ENCODE measurements at places on chromosomes 4 and X.
A peak's percentile ranks its signal among the peaks of the same experiment; 100 is the strongest.

- no peak for DNase-seq
Measured at GRCh38 chr4:92514627-92515026, 210.9 kb downstream of the GRID2 start.

- no peak for DNase-seq
Measured at GRCh38 chr4:43275779-43276178, 383.3 kb downstream of the GRXCR1 start.

- no peak for DNase-seq
Measured at GRCh38 chr4:57113870-57114269, 3.7 kb upstream of the IGFBP7 start.

GRCh38 chr4:38822748-38823303 is 18.2 kb upstream of the TLR1 start:
- DNase-seq, result no peak

DNA sequence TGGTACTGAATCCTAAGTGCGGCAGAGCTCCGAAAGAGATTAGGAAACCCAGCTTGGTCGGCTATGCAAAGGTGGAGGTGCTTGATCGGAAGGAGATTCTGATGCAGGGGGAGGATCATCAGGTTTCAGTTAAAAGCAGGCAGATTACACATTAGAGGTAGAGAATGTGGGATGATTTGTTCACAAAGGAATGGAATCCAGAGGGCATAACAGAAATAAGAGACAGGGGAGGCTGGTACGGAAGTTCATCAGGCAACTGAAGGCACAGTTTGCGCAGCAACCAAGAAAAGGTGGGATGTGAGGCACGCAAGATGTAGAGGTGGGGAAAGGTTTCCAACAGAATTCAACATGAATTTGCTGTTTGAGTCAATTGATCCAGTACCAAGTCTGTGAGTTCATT is 424 bp upstream of the ZNF330 start:
- DNase-seq, result no peak

DNA sequence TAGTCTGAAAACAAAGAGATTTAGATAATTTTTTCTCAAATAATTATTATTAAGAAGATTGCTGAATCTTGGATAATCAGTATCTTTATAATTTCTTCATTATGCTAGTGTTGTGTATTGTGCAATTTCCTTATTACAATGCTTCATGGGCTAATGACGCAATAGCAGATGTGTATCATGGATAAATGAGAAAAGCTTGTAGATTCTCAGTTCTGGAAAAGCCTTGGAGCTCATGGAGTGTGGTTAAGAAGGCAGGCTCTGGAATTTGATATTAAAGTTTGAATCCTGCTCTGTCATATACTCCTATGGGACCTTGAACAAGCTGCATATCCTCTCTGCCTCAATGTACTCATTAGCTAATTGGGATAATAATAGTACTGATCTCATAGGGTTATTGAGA is 18.9 kb upstream of the CXCL8 start:
- no peak for DNase-seq

DNA sequence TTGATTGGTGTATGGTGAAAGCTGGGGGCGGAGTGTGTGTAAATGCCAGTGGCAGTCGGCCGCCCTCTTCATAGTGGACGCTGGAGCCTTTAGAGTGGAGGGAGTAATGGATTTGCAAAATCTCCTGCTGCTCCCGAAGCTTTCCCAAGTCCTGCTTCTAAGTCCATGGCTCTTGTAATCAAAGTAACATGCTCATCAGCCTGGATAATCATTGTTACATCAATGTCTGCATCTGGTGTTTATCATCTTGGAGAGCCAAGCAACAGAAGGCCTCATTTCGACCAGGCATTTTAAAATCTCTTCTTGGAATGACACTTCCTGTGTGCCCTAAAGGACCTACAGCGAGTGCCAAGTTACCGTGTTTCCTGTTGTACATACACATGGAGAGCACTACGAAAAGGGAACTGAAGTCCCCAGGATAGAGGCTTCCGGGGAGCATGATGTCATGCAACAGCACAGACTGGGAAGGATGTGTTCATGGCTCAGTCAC is 32.2 kb downstream of the UNC5C start:
- no peak for DNase-seq

DNA sequence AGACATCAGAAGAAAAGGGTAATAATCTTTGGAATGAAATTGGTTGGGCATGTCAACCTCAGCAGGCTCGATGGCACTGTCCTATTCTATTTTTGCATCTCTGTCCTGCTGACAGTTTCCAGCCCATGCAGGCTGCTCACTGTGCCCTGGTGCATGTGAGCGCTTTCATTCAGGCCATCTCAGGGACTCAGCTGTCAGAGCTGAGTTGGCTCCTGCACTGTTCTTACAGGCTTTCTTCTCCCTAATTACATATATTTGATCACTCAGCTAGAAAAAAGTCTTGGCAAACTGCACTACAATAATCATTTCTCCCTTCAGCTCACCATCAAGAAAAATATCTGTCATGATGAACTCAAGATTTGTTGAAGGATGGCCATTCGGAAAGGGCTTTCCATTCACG is 84.7 kb downstream of the RASL11B start:
- DNase-seq, result no peak

- no peak for DNase-seq
Measured at GRCh38 chrX:56130031-56130430, 102.1 kb upstream of the KLF8 start.

GRCh38 chr4:85747882-85748491 is 273.0 kb downstream of the ARHGAP24 start:
- DNase-seq, result no peak

- DNase-seq, result peak; percentile 5
Measured at GRCh38 chrX:39936886-39937770, 160.6 kb downstream of the BCOR start.

GRCh38 chr4:97185233-97185632 is 958.0 kb downstream of the STPG2 start:
- DNase-seq, result no peak

DNA sequence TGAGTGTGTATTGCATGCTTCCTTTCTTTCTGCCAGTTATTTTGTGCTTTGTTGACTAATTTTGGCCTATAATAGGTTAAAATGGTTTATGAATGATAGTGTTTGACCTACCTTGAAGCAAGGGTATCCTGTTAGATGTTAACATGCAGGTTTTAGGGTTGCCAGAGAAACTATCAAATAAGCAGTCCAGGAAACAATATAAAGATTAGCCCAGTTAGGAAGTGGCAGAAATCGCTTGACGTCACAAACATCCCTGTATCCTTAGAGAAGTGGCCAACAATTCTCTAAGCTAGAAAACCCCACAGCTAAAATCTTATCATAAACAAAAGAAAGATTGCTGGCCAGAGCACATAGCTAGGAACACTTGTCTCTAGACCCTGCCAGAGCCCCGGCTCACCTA is 3.8 kb downstream of the NAP1L5 start:
- DNase-seq, result no peak

DNA sequence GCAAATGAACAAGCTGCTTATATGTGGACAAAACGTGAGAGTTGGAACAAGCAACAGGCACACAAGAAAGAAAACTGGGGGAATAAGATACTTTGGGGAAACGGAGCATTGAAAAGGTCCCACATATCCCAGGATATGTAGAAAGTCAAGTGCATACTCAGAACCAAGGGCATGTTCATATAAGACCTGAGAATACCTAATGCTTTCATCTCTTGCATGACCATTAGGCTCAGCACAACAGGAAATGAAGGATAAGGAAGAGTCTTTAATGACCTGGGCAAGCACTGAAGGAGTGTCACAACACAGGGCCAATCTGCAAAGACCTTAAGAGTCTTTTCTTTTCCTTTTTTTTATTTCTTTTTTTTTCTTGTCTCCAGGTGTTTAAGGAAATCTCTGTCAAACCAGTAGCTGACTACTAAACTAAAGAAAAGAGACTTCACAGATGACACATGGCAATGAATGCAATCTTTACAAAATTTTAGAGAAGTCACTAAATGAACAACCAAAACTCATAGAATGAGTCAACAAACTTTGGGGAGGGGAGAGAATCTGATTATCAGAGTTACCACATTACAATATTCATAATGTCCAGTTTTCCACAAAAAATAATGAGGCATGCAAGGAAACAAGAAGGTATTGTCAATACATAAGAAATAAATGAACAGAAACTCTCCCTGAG is 67.9 kb upstream of the STK26 start:
- no peak for DNase-seq

GRCh38 chrX:39163581-39164126 is 362.4 kb downstream of the MID1IP1 start:
- no peak for DNase-seq

GRCh38 chr4:138182838-138183426 is 59.2 kb downstream of the SLC7A11 start:
- DNase-seq, result no peak

- no peak for DNase-seq
Measured at GRCh38 chrX:123847056-123847455, 12.8 kb upstream of the XIAP start.

DNA sequence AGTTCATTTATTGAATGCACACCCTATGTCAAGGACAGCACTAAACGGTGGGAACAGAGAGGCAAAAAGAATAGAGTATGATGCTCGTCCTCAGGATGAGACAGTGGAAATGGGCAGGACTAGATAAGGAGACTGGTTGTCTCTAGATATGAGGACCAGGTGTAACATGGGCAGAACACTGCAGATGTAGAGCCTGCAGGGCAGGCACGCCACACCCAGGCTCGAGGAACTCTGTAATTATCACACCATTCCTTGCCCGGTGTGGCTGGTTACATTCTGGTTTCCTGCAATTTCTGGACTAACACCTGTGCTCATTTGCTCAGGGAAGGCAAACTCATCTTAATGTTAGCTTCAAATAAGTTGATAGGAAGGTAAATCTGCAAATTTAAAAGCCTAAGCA is 334.4 kb downstream of the DHX15 start:
- no peak for DNase-seq

DNA sequence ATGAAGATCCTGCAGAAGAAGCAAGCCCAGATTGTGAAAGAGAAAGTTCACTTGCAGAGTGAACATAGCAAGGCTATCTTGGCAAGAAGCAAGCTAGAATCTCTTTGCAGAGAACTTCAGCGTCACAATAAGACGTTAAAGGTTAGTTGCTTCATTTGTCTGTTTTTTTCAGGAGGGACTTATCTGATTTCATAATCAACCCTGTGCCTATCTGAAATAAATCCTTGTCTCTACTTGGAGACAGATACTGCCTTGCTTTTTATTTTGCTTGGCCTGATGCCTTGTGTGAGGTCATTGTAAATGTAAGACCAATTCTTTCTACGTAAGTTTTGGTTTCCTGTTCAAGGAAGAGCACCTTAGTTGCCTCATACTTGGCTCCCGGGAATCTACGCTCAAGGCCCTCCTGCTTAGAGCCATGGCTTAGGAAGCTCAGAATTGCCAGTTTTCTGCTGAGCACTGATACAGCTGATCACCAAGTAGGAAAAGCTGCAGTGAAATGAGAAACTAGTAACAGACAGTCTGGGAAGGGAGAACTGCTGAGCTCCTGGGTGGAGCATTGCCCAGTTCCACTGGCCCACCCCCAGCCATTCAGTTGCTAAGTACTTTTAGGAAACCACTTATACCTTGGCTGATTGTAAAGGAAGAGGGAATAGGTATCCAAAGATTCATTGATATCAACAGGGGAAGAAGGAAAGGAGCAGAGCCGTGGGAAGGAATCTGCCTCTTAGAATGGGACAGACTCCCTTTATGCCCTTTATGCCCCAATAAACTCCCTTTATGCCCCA is 41.8 kb downstream of the RBBP7 start:
- no peak for DNase-seq

DNA sequence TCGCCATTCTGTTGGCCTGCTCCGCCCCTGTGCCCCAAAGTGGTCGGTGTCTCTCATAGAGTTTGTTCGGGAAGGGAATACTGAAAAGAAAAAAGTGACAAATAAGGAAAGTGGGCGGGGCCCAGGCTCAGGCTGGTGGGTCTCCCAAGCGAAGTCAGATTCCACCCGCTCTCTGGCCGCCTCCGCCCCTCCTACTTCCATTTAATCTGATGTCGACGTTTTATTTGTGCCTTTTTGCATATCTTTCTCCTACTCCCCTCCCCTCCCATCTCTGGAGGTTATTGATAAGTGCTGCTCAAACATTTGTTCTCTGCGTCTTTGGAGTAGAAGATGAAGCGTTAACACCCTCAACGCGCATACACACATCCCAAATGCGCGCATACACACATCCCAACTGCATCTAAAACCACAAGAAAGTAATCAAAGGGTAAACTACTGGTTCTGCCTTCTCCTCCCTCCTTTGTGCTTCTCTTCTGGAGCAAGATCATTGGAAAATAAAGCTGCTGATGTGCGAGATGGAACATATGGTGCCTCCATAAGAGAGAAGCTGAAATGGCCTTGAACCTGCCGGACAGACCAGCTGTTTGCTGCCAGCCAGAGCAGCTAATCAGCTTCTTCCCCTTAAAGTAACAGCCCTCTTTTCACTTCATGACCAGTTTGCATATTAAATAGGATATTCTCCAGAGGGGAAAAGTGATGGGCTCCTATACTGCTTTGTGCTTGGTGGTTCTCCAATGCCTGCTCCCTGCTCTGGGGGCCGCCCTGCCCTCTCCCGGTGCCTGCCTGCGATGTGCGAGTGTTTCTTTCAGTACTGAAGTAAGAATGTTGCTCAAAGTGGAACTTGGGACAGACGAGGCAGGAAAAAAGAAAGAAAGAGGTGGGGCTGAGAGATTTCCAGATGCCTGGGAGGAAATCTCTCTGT is 3.1 kb downstream of the MAMLD1 start:
- no peak for DNase-seq

DNA sequence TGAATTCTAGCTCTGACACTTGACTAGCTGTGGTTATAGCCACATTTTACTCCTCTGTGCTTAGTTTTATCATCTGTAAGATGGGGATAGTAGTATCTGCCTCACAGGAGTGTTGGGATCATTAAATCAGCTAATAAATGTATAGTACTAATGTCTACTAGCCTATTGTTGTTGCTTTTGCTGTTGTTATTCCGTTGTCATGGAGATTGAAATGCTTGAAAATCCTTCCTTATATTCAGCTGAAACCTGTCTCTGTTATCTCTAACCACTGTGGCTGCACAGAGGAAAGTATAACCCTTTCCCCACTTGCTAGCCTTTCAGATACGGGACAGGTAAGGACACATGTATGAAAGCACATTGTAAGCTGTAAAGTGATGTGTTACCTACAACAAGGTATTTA is 33.9 kb downstream of the CLCN5 start:
- DNase-seq, result no peak

- DNase-seq, result no peak
Measured at GRCh38 chr4:60590116-60590515, 610.0 kb upstream of the ADGRL3 start.

DNA sequence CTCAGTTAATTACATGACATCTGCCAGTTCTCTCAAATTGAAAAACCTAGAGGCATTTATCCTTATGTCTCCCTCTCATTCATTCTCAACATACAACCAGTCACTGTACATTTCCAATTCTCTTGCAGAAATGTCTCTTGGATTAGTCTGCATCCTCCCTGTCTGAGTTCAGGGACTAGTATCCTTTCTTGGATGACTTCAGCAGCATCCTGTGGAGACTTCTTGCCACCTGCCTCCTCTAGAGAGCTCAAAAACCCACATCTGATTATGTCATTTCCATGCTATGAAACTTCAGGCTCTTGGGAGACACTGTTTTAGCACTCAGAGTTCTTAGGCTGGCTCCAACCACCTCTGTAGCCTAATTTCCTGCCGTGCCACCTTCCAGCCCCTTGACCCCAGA is 515.1 kb upstream of the DIPK2B start:
- no peak for DNase-seq

- no peak for DNase-seq
Measured at GRCh38 chr4:86939729-86940575, 5.1 kb downstream of the AFF1 start.

- no peak for DNase-seq
Measured at GRCh38 chr4:10161840-10162239, 45.2 kb upstream of the WDR1 start.

- DNase-seq, result no peak
Measured at GRCh38 chr4:149056615-149057014, 614.4 kb upstream of the NR3C2 start.

- DNase-seq, result no peak
Measured at GRCh38 chr4:10326075-10326474, 131.2 kb downstream of the ZNF518B start.

Measured in stimulated activated CD4-positive, alpha-beta T cell treated with anti-CD3 and anti-CD28 coated beads, Interleukin-1b, Interleukin-23, amount 100 ng/mL, for 24 hours (primary cell).